ENCODE measurements at places on chromosomes 5 and 9.

DNA sequence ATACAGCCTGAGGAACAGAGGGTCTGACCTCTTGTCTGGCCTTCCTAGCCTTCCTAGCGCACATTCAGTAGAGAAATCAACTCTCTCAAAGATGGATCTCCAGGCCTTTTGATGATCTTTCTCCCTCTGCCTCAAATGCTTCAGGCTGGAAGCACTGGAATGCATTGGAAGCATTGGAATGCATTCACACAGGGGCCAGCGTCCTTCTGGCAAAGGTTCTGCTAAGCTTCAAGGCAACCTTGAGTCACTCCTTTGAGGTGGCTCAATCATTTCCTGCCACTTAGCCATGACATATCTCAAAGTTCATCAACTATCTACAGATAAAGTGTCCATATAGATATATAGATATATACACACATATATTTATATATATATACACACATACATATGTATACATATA, 42.9 kb downstream of the OR2K2 start:
- no peak for DNase-seq

- DNase-seq = no peak
These were observed 39.2 kb downstream of the PRUNE2 start for GRCh38 chr9:76866689-76867088.

DNA sequence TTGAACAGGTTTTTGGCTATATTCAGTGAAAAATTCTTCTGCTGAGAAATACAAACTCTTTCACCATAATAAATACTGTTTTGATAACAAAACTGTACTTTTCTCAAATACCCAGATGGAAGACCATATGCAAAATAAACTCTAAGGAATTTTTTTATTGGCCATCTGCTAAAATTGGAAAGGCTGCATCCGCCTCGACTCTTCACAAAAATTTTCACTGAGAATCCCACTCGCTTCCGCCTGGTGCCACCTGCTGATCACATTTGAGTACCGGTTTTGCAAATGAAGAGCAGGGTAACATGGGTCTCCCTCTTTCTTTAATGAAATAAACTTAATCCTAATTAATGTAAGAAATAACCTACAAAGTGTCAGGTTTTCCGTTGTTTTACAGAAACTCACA, 76.4 kb downstream of the TTLL11 start:
- peak; percentile 69 for DNase-seq

GRCh38 chr5:113382731-113383130, 52.1 kb downstream of the TSSK1B start:
- no peak for DNase-seq

GRCh38 chr5:120546922-120547321, 82.8 kb downstream of the PRR16 start:
- DNase-seq = no peak

DNA sequence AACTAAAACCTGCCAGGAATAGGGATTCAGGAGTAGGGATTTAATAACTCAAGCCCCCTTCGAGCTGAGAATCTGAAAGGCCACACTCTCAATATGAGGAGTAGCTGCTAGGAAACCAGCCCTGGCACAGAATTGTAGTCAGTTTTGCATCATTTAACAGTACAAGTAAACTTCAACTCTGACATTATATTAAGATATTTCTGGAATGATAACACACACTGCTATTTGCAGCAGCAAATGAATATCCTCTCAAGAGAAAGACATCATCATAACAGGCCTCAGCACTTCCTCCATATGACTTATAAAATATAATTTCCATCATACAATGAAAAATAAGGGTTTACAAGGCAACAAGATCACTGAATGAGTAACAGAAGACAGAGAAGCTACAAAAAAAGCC, 138.2 kb upstream of the RFX3 start:
- no peak for DNase-seq

GRCh38 chr5:151706906-151707305, 20.2 kb upstream of the SPARC start:
- DNase-seq = no peak

DNA sequence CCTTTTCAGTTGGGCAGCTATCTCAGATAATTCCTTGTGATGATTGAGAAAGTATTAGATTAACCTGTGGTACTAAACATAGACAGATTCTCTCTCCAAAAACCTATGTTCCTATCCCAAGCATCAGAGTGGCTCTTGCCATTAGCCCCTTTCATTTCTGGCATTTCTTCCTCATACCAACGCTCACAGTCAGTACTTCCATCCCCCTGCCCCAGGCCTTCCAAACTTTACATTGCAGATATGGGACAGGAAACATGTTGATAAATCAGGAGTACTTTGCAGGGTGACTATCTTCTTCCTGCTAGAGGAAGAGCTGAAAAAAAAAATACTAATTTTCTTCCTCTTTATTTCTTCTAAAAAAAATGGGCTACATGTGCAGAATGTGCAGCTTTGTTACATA, 442.6 kb upstream of the RGMB start:
- no peak for DNase-seq

DNA sequence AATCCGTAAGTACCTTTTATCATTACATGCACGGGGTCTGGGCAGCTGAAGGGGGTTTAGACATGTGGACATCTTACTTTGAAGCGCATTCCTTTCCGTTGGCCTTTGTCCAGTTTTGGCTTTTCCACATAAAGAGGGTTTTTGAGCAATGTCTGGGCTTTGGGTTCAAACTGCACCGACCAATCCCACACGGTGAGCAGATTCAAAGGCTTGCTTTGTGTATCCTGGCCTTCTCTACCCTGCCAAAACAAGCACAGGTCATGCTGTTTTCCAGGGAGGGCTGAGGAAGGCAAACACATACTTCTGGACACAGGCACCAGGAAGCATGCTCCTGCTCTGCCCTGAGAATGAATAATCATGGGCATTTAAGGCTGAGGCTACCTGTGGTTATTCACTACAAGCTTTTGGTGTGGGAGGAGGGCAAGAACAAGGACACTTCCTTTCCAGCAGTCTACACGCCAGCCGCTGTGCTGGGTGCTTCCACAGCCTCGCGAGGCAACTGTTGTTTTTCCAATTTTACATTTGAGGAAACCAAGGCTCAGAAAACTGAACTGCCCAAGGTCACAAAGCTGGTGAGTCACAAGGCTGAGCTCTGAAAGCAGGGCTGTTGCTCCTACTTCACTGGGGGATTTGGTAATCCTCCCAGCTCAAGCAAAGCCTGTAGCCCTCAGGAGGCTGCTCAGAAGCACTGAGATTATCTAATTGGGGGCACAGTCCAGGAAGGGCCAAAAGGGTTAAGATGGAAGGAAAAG, 59.8 kb upstream of the GOLPH3 start:
- DNase-seq = no peak

DNA sequence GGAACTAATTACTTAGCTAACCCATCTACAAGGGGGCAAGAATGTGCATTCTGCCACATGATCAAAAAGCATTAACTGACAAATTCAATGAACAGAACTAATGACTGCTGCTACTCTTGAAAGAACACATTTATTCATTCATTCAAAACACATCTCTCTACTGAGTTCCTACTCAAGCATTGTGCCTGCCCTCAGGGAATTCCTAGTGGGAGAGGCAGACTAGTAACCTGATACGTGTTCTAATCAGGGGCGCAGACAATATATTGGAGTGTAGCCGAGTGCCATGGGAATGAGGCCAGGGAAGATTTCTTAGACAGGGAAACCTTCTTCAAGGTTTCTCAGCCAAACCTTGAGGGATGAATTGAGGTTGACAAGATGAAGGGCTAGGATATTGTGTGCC, 56.7 kb upstream of the PAPPA start:
- DNase-seq = no peak

GRCh38 chr9:12719431-12719830, 26.2 kb downstream of the TYRP1 start:
- DNase-seq = no peak

- no peak for DNase-seq
These were observed 12.3 kb downstream of the ZSWIM6 start for GRCh38 chr5:61344187-61344944.

DNA sequence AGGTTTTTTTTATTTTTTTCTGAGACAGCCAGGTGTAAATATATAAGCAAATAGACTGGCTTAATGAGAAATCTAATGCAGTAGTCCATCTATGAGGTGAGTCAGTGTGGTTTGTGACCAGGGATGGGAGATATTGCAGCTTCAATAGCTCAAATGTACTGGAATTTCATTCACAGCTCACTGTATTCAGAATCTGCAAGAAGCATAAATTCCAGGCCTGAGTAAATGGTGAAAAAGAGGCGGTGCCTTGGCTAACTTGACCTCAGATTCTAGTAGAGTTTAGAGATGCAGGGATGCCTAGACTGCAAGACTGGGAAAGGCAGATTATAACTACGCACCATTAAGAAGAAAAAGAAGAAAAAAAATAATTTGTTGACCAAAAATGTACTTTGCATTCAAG, 151.9 kb upstream of the SMC2 start:
- no peak for DNase-seq

- no peak for DNase-seq
These were observed 462.0 kb upstream of the CLINT1 start for GRCh38 chr5:158320934-158321333.

DNA sequence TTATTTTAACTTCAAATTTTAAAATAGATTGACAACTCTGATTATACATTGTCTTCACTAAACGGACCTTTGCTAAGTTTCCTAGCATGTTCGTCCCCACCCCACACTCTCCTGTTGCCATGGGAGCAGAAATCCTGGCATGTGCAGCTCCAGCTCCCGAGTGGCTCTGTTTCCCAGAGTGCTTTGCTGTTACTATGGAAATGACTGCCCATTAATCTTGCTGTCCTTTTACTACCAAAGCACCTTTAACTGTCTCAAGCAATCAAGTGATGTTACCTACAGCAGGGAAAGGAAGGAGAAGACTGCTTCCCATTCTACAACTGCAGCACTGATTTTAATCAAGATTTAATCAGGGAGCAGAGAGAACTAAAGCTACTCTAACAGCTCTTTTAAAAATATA, 212.0 kb upstream of the KIF2A start:
- peak; percentile 69 for DNase-seq
